ENCODE measurements at places on chromosomes 5 and 9. TPM values are rescaled to one million over a fixed set of nuclear protein-coding genes. Genes with fewer than 3 reads are reported as not detected.

Gene OR4F3
- not detected for total RNA-seq

GRCh38 chr9:134405527-134405926, 79.3 kb downstream of the RXRA start:
- H3K4me3 ChIP-seq: no peak overlapping the region
- no peak for DNase-seq
- H3K4me1 ChIP-seq: peaks cover 51% of the 10 kb centered on the region
- no peak overlapping the region for H3K27ac ChIP-seq
- peaks cover 29% of the 10 kb centered on the region for H3K36me3 ChIP-seq

GRCh38 chr5:78823196-78823595, 161.9 kb downstream of the ARSB start:
- H3K4me1 ChIP-seq: peaks cover 5% of the 10 kb centered on the region
- no peaks in the 10 kb centered on the region for H3K27me3 ChIP-seq
- H3K27ac ChIP-seq: no peak overlapping the region
- H3K36me3 ChIP-seq: no peaks in the 10 kb centered on the region
- no peak for DNase-seq
- no peak overlapping the region for H3K4me3 ChIP-seq

DNA sequence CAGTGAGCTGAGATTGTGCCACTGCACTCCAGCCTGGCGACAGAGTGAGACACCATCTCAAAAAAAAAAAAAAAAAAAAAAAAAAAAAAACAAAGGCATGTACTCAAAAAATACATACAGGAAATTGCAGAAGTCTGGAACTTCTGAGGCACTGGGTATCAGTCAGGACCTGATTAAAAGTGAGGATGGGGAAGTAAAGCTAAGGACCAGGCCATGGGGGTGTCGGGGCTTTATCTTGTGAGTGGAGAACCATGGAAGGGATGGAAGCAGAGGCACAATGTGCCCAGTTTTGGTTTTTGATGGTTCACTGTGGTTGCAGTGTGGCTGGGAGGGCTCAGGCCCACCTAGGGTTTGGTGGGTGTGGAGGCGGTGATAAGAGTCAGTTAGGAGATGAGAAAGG, 212.7 kb upstream of the PIK3R1 start:
- H3K27ac ChIP-seq: no peak overlapping the region
- no peak overlapping the region for H3K4me3 ChIP-seq
- peaks cover 8% of the 10 kb centered on the region for H3K4me1 ChIP-seq
- H3K27me3 ChIP-seq: no peaks in the 10 kb centered on the region

DNA sequence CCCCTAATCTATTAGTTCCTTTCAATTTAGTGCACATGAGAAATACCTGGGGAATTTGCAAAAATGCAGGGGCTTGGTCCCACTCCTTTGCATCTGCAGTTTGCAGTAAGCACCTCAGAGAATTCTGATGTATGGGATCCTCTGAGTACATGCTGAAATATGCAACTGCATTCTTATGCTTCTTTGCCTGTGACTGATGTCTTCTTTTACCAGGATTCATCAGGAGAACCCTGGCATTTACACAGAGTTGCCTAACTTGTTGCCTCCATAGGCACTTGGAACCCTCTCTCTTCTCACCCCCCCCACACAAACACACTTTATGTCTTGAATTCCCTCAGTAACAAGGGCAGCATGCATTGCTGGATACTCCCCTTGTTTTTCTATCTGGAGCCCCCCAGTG, 173.1 kb downstream of the KDM4C start:
- H3K27ac ChIP-seq: no peak overlapping the region
- DNase-seq: no peak
- H3K27me3 ChIP-seq: no peaks in the 10 kb centered on the region
- no peaks in the 10 kb centered on the region for H3K36me3 ChIP-seq
- no peaks in the 10 kb centered on the region for H3K4me1 ChIP-seq
